ENCODE measurements at places on chromosomes 11 and 22. TPM values are rescaled to one million over a fixed set of nuclear protein-coding genes. Genes with fewer than 3 reads are reported as not detected.
A peak's percentile ranks its signal among the peaks of the same experiment; 100 is the strongest.

The RHOD gene
- total RNA-seq = 43.3 TPM

The BRSK2 gene
- total RNA-seq = 4.7 TPM

The C22orf23 gene
- not detected for total RNA-seq

DNA sequence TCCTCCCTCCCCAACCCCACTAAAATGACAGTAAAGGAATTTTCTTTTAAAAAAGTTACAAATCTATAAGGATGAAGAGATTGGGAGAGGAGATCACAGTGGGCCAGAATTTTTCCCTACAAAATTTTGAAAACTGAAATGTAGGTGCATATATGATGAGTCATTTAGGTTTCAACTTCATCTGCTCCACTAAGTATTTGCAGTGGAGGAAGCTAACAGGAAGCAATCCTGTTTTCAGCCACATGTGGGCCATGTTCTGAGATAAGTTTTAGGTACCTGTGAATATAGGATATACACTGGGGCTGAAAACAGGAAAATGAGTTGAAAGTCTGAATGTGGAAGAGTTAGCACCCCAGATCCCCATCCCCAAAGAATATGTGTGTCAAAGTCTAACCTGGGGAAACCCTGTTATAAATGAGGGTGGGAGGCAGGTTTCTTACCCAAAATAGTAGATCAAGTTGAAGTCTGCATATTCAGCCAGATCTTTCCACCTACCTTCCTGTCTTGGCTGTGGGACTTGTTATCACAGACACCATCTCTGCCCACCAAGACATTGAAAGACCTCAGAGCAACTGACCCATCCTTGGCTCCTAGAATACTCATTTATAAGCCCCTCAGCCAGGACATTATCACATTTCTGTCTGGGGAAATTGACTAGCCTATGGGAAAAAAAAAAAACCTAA, 87.3 kb downstream of the PACS1 start:
- DNase-seq = no peak

- DNase-seq = no peak
Observed at GRCh38 chr11:73656985-73657384, 10.6 kb downstream of the PLEKHB1 start.

- no peak for DNase-seq
Observed at GRCh38 chr11:120136356-120136755, 1.6 kb downstream of the TRIM29 start.

GRCh38 chr11:117189191-117189940, 9.8 kb upstream of the TAGLN start:
- DNase-seq = no peak

- DNase-seq = no peak
Observed at GRCh38 chr22:18112440-18112839, 1.8 kb downstream of the TUBA8 start.

GRCh38 chr11:19294444-19294843, 53.7 kb upstream of the E2F8 start:
- no peak for DNase-seq

DNA sequence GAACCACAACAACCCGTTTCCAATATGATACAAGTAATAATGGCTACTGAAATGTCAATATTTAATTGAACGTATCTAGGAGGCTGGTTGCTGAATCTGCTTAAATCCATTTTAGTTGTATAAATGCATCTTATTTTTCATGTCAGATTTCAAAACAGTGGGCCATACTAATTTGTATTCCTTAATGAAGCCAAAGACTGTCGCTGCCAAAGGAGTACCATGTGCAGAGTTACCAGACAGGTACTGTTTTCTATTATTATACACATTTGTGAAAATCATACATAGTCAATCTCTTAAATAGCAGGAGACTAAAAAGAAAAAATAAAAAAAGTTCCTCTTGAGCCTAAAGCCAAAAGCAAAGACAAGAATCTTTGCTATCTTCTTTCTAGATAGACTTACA, 632.3 kb downstream of the LRRC4C start:
- no peak for DNase-seq

- DNase-seq = peak; percentile 33
Observed at GRCh38 chr11:116062490-116063171, 558.4 kb upstream of the CADM1 start.

DNA sequence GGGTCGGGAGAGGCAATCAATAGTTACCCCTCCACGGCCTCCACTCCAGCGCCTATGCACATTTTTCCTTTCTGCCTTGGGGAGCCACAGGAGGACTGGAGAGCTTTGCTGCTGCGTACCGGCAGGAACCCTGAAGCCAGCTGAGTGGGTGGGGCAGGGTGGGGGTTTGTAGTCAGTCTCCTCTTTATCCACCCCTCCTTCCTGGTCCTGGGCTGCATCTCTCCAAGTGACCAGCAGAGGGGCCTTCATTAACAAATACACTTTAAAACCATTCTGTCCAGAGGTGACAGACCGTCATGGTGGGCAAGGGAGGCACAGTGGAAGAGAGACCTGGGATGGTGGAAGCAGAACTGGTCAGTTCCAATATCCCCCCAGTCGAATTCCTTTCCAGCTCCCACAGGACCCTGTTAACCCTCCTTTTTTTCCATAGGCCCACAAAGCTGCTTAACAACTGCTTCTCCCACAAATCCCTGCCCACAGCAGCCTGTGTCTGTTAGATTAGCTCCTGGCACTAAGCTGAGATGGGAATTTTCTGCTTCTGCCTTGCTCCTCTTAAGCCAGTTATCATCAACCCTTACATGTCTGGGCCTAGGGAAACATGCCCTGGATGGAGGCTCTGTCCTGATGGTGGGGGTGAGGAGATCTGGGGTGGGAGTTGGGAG, 3.9 kb upstream of the ABCG4 start:
- DNase-seq = peak; percentile 87
